GM13977 (cell line): ENCODE measurements at places on chromosomes 4 and X.

DNA sequence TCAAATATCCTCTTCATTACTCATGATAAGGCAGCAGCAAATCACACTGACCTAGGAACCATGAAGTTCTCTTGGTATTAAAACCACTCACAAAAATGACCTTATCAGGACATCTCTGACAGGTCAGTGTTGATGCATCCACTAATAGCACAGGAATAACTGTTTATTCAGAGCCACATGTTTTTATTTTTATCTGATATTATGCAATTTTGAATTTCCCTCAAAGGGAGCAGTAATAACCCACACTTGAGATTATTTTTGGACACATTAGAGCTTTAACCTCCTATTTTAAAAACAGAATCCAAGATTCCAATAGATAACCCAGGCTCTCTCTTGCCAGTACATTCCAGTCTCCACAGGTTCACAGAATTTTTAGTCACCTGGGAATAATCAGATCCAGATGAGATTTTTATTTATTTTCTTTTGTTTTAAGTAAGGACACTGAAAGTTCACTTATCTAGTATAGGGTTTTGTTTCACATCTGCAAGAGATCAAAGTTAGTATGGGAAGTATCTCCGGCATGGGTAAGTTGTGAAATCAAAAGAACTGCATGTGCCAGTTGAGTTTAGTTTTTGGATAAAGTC is 36.3 kb upstream of the MYOZ2 start:
- no peak for DNase-seq

- no peak for DNase-seq
These were observed 57.4 kb downstream of the CCSER1 start for GRCh38 chr4:90184560-90184959.

GRCh38 chr4:158788516-158788915 is 19.7 kb downstream of the FNIP2 start:
- no peak for DNase-seq

GRCh38 chr4:119321921-119322687 is at the start of gene FABP2:
Gene FABP2 (minus strand): TSS chr4:119322138. CDS start chr4:119322102, 36 bp downstream.
- no peak for DNase-seq

GRCh38 chr4:70902577-70903290 is 565 bp downstream of the MOB1B start:
- DNase-seq = peak; percentile 62

- DNase-seq = no peak
These were observed 60.1 kb upstream of the PLAC1 start for GRCh38 chrX:134718105-134718965.

DNA sequence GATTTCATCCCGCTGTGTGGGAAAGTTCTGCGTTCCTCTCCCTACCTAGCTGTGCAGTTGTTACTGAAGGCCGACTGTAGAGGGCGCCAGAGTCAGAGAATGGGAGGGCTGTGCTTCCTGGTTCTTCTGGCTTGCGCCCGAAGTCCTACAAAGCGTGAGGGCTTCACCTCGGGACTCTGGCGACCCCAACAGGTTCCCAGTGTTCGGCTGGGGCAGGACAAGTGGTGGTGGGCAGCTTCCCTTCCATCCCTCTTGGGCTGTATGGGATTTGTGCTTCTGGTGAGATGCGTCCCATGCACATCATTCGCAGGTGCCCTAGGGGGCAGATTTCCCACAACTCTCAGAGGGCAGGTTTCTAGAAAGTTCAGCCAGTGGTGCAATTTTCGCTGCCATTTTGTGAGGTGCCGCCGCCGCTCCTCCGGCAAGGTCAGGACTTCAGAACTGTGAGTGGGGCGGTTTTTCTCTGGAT is 27.3 kb downstream of the CT45A1 start:
- peak; percentile 44 for DNase-seq

- no peak for DNase-seq
These were observed 26.8 kb downstream of the PDGFRA start for GRCh38 chr4:54255881-54256280.

GRCh38 chr4:25330905-25331808 is 18.6 kb downstream of the ZCCHC4 start:
- DNase-seq = peak; percentile 36

- DNase-seq = no peak
These were observed 20.0 kb upstream of the MBNL3 start for GRCh38 chrX:132508834-132509233.

DNA sequence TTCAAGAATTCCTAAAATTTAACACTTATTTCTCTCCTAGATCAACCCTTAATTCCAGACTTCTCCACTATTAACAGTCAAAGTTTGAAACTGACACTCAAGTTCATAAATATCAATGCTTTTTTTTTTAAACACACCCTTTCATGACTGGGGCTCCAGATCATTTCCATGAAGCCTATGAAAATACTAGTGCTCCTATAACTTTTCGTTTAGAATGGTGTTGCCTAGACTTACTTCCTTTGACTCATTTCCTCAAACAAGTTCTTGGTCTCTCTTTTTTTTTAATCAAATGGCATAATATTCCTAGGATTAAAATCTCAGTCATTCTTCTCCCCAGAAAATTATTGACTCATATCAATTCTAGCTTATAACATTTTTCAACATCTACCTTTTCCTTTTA is 13.1 kb downstream of the ZMAT1 start:
- DNase-seq = no peak

GRCh38 chr4:6983544-6984142 is 59.5 kb upstream of the TADA2B start:
- no peak for DNase-seq

DNA sequence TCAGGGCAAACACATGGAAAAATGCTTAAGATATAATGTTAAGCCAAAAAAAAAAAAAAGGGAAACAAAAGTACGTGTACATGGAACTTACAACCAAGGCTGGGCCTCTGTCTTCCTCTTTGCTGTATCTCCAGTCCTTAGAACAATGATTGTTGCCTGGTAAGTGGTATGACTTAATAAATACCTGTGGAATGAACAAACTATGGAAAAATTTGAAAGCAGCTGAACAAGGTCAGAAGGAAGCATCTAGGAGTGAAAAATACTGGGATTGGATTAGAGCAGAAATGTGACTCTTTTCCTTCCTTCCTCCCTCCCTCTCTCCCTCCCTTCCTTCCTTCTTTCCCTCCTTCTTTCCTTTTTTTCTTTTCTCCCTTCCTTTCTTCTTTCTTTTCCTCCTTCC is 54.2 kb upstream of the SMIM10 start:
- DNase-seq = no peak

DNA sequence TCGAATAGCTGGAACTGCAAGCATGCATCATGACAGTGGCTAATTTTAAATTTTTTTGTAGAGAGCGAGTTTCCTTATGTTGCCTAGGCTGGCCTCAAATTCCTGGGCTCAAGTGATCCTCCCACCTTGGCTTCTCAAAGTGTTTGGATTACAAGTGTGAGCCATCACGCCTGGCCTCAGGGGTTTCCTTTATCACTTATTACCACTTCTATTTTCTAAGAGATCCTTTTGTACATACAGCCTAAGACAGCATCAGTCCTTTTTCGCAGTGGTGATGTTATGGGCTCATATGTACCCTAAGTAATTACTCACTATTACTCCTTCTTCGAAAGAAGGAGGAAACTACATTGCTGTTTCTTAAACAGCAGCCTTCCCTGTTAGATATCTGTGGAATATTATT is 54.1 kb upstream of the CDKN2AIP start:
- no peak for DNase-seq

DNA sequence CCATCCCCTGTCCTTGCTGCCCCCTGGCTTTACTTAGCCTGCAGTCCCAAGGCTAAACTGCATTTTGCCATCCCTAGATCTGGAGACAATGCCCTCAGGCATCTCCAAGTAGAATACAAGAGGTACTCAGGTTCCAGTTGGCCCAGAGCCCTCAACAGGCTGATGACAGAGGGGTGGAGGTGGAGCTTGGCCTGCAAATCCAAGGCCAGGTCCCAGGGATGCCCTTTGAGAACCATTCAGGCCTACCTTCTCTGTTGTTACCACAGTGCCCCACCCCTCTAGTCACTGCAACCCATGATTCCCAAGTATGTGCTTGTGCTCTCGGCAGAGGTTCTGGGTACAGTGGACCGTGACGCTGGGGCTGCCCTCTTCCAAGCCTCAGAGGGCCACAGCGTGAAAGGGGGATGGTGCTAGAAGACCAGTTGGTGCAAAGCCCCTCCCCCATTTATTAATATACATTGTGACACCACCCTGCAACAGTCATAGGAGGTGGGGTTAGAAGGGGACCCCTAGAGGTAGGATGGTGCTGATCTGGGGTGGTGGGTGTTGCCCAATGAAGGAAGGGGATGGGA is 6.4 kb upstream of the UBA1 start:
- DNase-seq = no peak

GRCh38 chrX:44585866-44586265 is 43.2 kb upstream of the FUNDC1 start:
- DNase-seq = no peak

GRCh38 chr4:2324891-2325290 is 63.0 kb upstream of the MXD4 start:
- DNase-seq = no peak

DNA sequence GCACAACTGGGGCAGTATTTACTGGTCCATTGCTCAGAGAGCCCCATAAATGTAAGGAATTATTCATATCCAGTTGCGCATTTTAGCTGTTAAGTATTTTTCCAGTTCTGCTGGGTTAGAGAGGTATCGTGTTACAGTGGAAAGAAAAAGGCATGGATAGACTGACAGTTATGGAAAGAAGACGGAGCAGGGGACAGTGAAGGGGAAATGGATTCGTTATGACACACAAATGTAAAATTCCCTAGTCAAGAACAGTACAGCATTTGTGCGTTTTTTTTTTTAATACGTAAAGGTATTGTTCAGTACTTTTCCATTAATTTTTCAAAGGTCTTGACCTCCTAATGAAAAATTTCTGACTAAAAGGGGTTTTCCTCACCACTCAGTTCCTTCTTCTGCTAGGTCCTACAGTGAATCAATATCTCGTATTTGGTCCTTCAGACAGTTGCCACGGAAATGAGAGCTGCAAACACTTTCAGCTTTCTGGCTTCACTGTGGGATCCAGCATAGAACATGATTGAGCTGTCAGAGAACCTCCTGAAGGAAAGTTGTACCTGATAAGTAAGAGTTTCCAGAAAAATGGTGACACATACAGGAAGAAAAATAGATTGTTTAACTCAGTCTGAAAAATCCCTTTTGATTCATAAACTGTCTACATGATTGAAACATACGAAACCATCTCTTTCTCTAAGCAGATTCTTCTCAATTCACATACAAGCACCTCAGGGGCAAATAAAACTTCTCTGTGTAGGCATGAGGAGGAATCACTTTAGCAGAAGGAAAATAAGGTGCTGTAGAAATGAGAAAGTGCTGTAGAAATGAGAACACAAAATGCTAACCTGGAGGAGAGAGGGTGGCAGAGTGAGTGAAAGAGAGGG is 21.8 kb upstream of the BBS12 start:
- no peak for DNase-seq

GRCh38 chrX:27694667-27695066 is 104.5 kb downstream of the DCAF8L2 start:
- DNase-seq = no peak

DNA sequence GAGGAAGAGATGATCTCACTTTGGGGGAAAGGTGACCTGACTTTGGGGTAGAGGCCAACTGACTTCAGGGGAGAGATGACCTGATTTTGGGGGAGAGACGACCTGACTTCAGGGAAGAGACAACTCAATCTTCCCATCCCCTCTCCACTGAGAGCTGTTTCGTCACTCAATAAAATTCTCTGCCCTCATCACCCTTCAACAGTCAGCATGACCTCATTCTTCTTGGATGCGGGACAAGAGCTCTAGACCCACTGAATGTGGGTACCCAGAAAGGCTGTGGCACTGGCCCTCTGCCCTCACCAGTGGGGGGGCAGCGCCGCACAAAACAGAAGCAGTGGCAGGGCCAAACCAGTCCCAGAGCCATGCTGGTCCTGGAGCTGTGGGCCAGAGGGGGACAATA is 34.6 kb downstream of the ATXN3L start:
- no peak for DNase-seq

- no peak for DNase-seq
These were observed 112.7 kb upstream of the DUSP21 start for GRCh38 chrX:44731160-44731559.

- DNase-seq = no peak
These were observed 52.9 kb downstream of the NSG1 start for GRCh38 chr4:4439782-4440181.
